ENCODE measurements at places on chromosomes 3 and 15.

GRCh38 chr15:72168808-72169190 is 28.8 kb downstream of the GRAMD2A start:
- no peaks in the 10 kb centered on the region for H3K4me1 ChIP-seq
- H3K27me3 ChIP-seq: no peaks in the 10 kb centered on the region
- no peak overlapping the region for H3K4me3 ChIP-seq
- no peak for DNase-seq
- no peak overlapping the region for H3K27ac ChIP-seq

- no peaks in the 10 kb centered on the region for H3K4me1 ChIP-seq
- no peak overlapping the region for H3K27ac ChIP-seq
- no peak overlapping the region for H3K4me3 ChIP-seq
- DNase-seq: no peak
- H3K27me3 ChIP-seq: no peaks in the 10 kb centered on the region
Observed at GRCh38 chr3:106635271-106635670, 742.0 kb upstream of the CCDC54 start.

GRCh38 chr3:190381441-190381840 is 6.5 kb upstream of the CLDN16 start:
- no peak overlapping the region for H3K4me3 ChIP-seq
- no peak overlapping the region for H3K27ac ChIP-seq
- H3K27me3 ChIP-seq: no peaks in the 10 kb centered on the region
- no peak for DNase-seq

DNA sequence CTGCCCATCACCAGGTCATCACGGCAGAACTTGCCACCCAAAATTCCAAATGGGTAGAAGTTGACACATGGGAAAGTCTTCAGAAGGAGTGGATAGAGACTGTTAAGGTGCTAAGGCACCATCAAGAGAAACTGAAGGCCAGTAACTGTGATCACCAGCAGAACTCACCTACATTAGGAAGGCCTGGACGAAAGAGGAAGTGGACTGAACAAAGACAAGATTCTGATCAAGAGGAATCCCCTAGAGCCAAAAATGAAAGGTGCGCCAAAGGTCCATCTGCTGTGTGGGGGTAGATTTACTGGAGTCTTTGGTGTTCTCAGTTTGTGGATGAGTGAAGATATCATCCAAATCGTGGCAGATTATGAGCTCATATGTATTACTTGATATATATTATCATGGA is 46.3 kb upstream of the P3H2 start:
- H3K36me3 ChIP-seq: no peaks in the 10 kb centered on the region
- H3K27ac ChIP-seq: no peak overlapping the region
- H3K4me3 ChIP-seq: no peak overlapping the region
- DNase-seq: no peak

DNA sequence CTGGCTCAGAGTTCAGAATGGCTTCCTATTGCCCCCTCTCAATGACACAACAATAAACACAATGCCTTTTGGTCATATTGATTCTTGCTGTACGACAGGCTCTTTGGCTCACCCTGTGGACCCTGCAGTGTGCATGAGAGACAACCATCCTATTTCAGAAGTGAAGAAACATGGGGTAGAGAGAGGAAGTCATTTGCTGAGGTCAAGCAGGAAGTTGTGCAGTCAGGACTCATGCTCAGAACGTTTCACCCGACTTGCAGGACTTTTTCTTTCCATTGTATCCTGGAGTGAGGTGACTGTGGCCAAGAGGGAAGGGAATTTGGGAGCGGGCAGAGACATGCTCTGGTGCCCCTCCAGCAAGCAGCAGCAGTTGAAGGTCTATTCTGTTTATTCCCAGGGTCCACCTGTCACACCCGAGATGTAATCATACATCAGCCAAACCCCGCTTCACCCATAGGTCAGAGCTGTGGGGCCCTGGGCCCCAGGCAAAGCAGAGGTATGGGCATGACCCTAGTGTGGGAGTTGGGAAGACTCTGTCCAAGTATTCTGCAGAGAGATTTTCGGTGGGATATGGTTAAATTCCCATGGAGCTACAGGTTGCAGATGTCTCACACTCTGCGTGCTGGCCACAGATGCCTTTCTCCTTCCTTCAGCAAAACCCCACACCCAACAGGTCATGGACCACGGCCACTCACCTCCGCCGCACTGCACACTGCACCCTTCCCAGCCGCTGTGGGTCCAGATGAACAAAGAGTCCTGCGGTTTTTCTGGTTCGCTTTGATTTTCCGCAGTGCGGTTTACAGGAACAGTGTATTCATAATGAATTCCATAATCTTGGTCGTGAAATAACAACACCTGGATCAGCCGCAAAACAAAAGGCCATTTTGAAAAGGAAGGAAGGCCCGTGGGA is 290.6 kb downstream of the ADAMTS17 start:
- H3K27me3 ChIP-seq: no peaks in the 10 kb centered on the region
- no peak overlapping the region for H3K4me3 ChIP-seq
- no peaks in the 10 kb centered on the region for H3K36me3 ChIP-seq
- H3K27ac ChIP-seq: no peak overlapping the region
- H3K4me1 ChIP-seq: no peaks in the 10 kb centered on the region

- H3K4me3 ChIP-seq: no peak overlapping the region
- H3K27ac ChIP-seq: no peak overlapping the region
Observed at GRCh38 chr3:161818106-161818505, 321.5 kb downstream of the OTOL1 start.

- H3K27ac ChIP-seq: no peak overlapping the region
- H3K36me3 ChIP-seq: no peaks in the 10 kb centered on the region
- no peaks in the 10 kb centered on the region for H3K27me3 ChIP-seq
Observed at GRCh38 chr3:80355144-80355543, 587.3 kb upstream of the ROBO1 start.

- no peak for DNase-seq
- H3K4me3 ChIP-seq: no peak overlapping the region
- no peaks in the 10 kb centered on the region for H3K36me3 ChIP-seq
- no peaks in the 10 kb centered on the region for H3K27me3 ChIP-seq
- H3K4me1 ChIP-seq: peaks cover 28% of the 10 kb centered on the region
Observed at GRCh38 chr3:73586190-73586589, 38.6 kb downstream of the PDZRN3 start.

DNA sequence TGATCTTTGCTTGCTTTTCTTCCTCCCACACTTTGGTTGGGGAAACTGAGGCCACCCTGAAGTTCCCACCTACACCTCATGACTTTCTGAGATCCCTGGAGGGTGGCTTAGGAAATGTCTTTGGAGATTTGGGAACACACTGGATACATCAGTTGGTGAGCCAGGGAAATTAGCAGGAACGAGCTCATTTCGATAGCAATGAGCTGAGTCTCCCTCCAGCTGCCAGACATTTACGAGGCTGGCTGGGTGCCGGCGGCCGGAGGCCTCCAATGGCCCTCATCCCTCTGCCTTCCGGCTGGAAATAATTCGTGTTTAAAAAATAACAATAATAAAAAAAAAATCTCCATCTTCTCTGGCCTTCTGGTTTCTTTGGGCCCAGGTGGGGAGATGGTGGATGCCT is 38.8 kb downstream of the SMAD6 start:
- no peaks in the 10 kb centered on the region for H3K27me3 ChIP-seq
- no peak overlapping the region for H3K27ac ChIP-seq
- no peaks in the 10 kb centered on the region for H3K36me3 ChIP-seq
- no peak for DNase-seq
- H3K4me3 ChIP-seq: no peak overlapping the region
- no peaks in the 10 kb centered on the region for H3K4me1 ChIP-seq

GRCh38 chr15:50028326-50028725 is 90.7 kb downstream of the ATP8B4 start:
- DNase-seq: no peak
- H3K27me3 ChIP-seq: no peaks in the 10 kb centered on the region
- H3K4me1 ChIP-seq: no peaks in the 10 kb centered on the region

GRCh38 chr3:159839561-159840379 is 148.9 kb upstream of the IL12A start:
- H3K4me3 ChIP-seq: peak within 1 kb of the TSS; percentile 21
- H3K4me1 ChIP-seq: no peaks in the 10 kb centered on the region
- no peaks in the 10 kb centered on the region for H3K36me3 ChIP-seq
- peak within 1 kb of the TSS; percentile 52 for H3K27ac ChIP-seq

GRCh38 chr3:27643355-27643754 is 78.8 kb downstream of the EOMES start:
- H3K4me3 ChIP-seq: no peak overlapping the region
- H3K27me3 ChIP-seq: no peaks in the 10 kb centered on the region
- no peaks in the 10 kb centered on the region for H3K36me3 ChIP-seq
- DNase-seq: no peak
- no peak overlapping the region for H3K27ac ChIP-seq
- H3K4me1 ChIP-seq: no peaks in the 10 kb centered on the region

Data from right atrium auricular region (tissue), 2 donors.